ENCODE measurements at places on chromosomes 2 and 18.

GRCh38 chr18:69890558-69890957 lies 57.1 kb downstream of the CD226 start:
- no peak for DNase-seq

GRCh38 chr2:112084689-112085374 lies 29.8 kb downstream of the TMEM87B start:
- no peak for DNase-seq

DNA sequence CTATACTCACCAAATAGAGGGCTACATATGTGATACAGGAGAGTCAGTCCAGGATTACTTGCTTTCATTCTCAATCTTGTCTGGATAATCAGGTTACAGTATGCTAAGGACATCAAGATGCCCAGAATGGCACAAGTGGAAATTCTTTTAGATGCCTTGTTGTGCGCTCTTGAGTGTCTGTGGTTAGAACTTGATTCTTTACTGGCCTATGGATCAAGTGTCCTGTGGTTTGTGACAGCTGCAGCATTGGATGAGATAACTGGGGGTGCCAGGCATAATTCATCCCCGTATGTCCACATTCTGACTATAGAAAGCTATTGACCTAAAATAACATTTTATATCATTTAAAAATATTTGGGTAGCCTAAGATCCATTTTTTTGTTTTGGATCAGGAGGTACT lies 40.1 kb downstream of the CDC42EP3 start:
- DNase-seq, result no peak

DNA sequence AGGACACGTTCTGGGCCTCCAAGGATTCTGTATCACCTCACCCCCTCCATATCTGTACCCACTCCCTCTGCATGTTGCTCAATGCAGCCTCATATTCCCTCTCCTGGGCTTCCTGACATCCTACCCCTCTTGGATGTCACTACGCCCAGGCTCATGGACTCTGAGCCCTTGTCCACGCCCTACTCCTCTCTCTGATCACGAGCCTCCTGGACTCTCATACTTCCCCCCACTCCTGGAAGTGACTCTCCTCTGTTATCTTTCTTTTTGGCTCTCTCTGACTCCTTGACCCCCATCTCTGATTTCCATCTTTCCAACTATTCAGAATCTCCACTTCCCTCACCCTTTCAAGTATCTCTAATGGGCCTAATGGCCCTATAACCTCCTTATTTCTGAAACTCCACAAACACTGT lies 2.1 kb downstream of the TMEM198 start:
- no peak for DNase-seq

DNA sequence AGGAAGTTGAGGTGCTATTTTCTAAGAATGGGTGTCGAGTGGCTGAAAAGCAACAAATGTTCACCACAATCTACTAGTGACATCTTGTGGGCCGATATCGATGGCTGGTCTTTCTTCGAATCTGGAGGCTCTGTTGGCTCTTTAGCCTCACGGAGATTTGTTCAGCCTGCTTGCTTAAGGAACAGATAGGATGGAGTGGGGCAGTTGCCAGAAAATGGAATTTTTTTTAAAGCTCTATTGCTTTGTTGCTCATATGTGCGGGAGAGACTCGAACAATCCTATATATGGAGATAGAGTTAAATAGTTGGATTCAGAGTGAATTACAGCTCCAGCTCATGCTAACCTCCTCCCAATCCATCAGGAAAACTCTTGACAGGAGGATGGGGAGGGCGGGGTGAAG lies 70.9 kb upstream of the LYPD6B start:
- DNase-seq, result no peak

- DNase-seq, result no peak
Observed at GRCh38 chr2:228417956-228418355, 236.5 kb upstream of the SPHKAP start.

DNA sequence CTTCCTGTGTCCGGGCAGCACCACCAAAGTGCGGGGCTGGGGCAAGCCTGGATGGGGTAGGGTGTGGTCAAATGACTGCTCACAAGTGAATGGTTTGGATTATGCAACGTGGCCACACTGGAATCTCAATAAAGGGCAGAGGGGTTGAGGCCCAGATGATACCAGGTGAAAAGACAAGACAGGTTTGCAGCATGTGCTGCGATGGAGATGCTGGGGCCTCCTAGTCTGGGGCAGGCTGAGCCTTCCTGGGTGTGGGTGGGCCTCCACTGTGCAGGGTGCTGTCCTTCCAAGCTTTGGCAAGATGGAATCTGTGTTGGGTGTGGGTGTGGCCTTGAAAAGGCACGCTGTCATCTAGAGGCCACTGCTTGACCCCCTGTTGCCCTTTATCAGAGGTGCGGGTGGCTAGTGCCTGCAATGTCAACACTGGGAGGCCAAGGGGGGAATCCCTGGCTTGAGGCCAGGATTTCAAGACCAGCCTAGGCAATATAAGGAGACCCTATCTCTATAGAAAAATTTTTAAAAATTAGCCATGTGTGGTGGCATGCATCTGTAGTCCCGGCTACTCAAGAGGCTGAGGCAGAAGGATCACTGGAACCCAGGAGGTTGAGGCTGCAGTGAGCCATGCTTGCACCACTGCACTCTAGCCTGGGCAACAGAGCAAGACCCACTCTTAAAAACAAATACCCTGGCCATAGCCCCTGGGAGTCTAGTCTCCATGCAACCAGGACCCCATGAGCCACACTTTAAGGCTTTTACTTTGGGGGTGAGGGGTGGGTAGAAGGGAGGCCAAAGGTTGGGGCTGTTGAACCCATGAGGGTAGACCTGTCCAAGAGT lies 13.8 kb downstream of the RRM2 start:
- DNase-seq, result no peak

DNA sequence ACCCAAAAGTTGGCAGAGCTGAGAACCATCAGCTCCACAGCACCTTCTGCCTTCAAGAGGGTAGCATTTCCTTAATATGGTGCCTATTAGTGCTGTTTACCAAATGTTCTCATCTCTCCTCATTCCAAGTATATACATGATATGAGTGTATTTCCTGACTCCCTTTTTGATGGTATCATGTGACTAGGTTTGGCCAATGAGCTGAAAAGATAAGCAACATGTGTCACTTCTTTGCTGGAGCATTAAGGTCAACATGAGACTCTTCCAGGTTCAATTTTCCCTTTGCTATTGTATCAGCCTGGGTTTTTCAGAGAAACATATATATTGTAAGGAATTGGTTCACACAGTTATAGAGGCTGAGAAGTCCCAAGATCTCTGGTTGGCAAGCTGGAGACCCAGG lies 310.9 kb downstream of the HRH4 start:
- DNase-seq, result no peak

DNA sequence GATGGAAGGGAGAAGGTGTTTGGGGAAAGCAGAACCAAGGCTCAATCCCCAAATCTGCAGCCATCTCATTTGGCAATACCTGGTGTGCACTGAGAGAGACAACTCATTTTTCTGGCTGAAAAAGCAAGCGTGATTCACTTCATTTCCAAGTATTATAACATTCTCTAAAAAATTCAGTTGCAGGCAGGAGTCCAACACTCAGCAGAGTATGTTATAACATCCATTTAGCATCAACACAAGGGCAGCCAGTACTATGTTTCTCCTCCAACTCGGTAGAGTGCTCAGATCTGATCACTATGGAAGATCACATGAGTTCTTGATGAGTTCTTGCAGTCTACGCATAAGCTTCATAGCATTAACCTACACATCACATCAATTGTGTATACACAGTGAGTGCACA lies 99.4 kb upstream of the PID1 start:
- no peak for DNase-seq

DNA sequence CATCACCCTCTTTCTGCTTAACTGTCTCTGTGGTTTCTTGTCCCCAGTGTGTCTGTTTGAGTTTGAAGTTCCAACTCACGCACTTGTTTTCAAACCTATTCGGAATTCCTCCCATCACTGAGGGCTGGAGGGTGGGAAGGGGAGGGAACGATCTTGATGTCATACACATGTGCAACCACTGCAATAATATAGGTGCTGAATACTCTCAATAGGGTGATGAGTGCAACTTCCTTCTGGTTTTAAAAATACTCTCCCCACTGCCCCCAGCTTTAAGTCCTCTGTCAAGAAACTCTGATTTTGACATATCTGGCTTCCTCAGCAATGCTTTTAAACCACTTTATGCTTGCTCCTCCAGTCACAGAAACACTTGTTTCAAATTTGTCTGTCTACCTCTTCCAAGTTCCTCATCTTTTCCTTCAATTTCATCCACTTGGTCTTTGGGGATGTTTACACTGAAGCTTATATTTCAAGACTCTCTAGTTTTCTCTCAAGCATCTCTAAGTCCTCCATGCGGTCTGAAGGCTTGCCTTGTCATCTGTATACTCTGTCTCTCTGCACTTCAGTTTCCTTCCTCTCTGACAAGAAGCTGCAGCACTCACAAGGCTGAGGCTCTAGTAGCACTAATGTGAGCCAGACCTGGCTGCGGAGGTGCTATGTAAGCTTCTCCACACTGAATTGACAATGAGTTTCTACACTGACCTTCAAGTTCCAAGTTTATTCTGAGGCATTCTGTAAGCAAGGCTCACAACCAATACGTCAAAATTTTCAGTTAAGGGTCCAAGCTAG lies 422.3 kb downstream of the ZEB2 start:
- DNase-seq, result no peak

DNA sequence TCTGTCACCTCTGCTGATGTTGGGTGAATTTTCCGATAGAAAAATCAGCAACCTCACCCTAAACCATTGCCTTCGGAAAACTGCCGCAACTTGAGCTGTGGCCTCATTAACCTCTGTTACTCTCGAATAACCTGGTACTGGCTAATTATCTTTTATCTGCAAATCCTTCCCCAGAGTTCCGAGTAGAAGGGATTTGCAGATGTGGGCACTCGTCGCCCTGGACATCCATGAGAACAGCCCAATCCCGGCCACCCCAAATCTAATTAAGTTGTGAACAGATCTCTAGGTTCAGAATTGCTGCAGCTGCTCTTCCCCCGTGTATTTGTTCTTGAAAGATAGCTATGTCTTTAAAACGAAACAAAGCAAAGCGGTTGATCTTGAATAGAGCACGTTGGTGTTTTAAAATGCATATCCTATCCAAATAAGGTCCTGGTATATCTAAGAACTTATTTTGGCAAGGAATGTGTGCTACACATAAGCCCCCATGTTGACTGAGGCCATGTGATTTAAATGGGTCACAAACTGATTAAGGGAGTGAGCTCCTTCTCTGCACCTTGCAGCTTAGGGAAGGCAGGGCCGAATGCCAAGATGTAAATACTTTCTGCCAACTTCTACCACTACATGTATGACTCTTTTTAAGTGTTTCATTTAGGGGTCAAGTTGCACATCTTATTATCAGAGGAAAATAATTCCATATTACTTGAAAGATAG lies 88.2 kb downstream of the MTCL1 start:
- DNase-seq, result no peak

DNA sequence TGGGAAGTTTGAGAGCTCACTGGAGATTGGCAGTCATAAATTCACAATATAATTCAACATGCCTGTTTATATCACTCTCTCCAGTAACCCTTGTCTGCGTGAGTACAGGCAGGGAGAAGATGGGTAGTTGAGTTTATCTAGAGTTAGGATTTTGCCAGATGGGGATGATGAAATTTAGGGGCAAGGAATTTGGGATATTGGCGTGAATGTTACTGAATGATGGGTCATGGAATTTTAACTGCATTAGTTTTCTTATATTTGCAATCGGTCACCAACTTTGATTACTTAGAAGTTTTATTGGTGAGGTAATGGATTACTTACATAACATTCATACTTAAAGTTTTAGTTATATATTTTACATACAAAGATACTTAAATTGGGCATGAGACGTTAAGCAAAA lies 35.1 kb downstream of the SANBR start:
- no peak for DNase-seq

DNA sequence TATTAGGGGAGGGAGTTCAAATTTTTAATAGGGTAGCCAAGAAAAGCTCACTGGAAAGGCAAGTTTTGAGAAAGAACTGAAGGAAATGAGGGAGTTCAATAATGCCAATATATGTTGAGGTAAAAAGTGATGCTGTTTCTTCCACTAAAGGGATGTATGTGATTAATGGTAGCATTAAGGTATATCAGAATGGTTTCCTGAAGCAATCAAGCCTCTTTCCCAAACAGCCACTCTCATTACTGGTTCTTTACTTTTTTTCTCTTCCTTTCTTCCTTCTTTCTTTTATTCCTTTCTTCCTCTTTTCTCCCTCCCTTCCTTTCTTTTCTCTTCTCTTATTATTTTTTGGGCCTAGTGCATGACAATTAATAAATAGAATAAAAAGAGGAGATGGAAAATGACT lies 433.5 kb downstream of the SATB2 start:
- DNase-seq, result no peak

GRCh38 chr2:138237667-138238384 lies 263.7 kb upstream of the SPOPL start:
- DNase-seq, result no peak

GRCh38 chr2:10792660-10793400 lies 19.8 kb downstream of the PDIA6 start:
- no peak for DNase-seq

- no peak for DNase-seq
Observed at GRCh38 chr2:177547122-177547521, 154.5 kb downstream of the AGPS start.

GRCh38 chr18:63775166-63775730 lies at the start of gene SERPINB7:
Gene SERPINB7 (plus strand): TSS chr18:63775418. CDS start chr18:63782373, 6,955 bp downstream.
- DNase-seq, result no peak

- DNase-seq, result no peak
Observed at GRCh38 chr2:172878260-172878659, 142.6 kb downstream of the RAPGEF4 start.

DNA sequence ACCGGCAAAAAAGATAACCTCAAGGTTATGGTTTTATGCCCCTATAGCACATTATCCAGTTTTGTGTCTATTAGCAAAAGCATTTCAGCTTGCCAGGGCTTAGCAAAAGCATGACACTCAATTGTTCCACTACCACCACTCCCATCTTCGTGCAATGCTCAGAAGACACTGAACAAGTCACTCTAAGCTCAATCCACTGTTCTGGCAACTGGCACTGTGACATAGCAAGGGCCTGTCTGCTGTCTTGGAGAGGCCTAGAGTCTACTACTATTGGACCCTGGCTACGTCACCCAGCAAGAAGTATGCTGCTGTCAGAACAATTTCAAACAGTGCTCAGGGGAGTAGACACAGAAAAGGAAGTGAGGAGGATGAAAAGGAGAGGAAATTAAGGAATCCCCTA lies 103.5 kb upstream of the PPP1CB start:
- peak; percentile 57 for DNase-seq

GRCh38 chr2:42010743-42011298 lies 37.0 kb upstream of the PKDCC start:
- DNase-seq, result no peak

- DNase-seq, result peak; percentile 88
Observed at GRCh38 chr18:44742718-44743311, 62.1 kb downstream of the SETBP1 start.

GRCh38 chr18:22643731-22644130 lies 226.0 kb upstream of the CTAGE1 start:
- DNase-seq, result no peak

GRCh38 chr2:239818086-239818485 lies 207.1 kb downstream of the NDUFA10 start:
- no peak for DNase-seq

GRCh38 chr2:88099798-88100488 lies 27.9 kb downstream of the FABP1 start:
- DNase-seq, result no peak

DNA sequence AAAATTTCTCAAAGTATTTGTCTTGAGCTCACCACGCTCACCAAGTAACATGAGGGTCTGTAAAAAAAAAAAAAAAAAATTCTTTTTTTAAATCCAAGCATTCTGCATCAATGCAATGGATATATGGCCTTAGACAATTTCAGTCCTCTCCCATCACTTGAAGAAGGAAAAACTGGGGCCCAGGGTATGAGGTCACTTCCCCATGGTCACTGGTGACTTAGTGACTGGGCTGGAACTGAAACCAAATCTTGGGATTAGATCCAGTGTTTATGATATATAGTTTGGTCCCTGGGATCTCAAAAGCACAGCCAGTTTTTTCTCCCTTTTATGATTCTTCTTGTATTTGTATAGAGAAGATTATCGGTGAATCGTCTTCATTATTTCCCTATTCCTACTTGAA lies 477.9 kb upstream of the TNP1 start:
- DNase-seq, result no peak

Measured in uterus (tissue), 4 donors.